ENCODE measurements at places on chromosomes 3 and 15. TPM values are rescaled to one million over a fixed set of nuclear protein-coding genes. Genes with fewer than 3 reads are reported as not detected.

GPR160 gene
- 13.8 TPM for total RNA-seq

SGO1 gene
- total RNA-seq, result 39.4 TPM

- no peak for DNase-seq
These were observed 32.5 kb upstream of the CORO2B start for GRCh38 chr15:68546318-68546717.

GRCh38 chr3:144524531-144524930 lies 552.9 kb downstream of the DIPK2A start:
- DNase-seq, result no peak

DNA sequence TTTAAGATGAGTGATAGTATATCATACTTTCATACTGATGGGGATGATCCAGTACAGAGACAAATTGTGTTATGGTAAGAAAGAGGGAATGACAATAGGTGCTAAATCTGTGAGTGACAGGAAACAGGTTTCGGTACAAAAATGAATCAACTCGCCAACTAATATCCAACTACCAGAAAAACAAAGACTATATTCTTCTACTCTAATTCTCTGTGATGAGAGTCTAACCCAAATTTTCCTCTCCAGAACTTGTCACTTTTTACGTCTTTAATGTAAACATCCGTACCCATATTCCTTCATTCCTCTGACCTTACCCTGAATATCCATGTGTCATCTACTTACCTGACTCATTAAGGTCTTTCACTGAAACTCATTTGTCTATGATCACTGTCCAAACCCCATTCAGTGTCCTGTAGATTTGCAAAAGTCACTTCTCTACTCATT lies 39.6 kb downstream of the SCAPER start:
- no peak for DNase-seq

- DNase-seq, result no peak
These were observed 213.4 kb upstream of the SLC2A2 start for GRCh38 chr3:171239757-171240503.

Data from activated CD4-positive, alpha-beta memory T cell treated with anti-CD3 and anti-CD28 coated beads, Interleukin-2, amount 10 ng/mL, durations not matched to agents 7 days and 5 days (primary cell).